ENCODE measurements at places on chromosomes 5 and 9.

- no peak for DNase-seq
Measured at GRCh38 chr9:125547368-125547767, 159.6 kb downstream of the MAPKAP1 start.

GRCh38 chr9:126338945-126339344, 12.3 kb downstream of the MVB12B start:
- no peak for DNase-seq

- no peak for DNase-seq
Measured at GRCh38 chr5:134227776-134228175, 1.9 kb upstream of the PPP2CA start.

DNA sequence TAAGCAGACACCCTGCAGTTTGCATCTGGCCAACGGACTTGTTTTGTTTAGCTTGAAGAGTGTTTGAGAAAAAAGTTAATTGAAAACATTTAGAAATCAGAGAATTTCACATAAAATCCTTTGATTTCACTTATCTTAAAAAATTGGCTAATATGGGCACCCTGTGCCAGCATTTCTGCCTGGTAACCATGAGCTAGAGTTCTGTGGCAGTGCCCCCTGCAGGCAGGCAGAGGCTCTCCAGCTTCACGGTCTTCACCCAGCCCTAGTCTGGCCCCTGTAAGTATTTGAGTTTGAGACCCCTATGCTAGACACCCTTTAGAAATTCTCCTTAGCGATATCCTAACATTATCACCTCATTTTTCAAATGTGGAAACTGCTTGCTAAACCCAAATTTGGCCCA, 18.8 kb upstream of the FANCC start:
- DNase-seq = no peak

DNA sequence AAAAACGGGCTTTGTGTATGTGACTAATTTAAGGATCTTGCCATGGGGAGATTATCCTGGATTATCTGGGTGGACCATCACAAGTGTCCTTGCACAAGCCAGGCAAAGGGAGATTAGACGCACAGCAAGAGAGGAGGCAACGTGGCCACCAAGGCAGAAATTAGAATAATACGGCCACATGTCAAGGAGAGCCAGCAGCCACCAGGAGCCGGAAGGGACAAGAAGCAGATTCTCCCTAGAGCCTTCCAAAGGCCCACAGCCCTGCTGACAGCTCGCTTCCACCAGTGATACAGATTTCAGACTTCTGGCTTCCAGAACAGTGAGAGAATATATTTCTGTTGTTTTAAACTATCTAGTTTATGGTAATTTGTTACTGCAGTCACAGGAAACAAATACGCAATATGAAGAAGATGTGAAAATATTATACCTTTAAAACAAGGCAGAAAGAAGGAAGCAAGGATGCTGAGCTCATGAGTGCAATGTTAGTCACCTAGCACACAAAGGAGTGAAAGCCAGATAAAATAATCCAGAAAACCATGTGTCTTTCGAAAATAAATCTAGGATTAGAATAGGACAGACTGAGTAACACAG, 28.7 kb upstream of the F2RL1 start:
- no peak for DNase-seq

Data from stimulated activated CD4-positive, alpha-beta T cell treated with anti-CD3 and anti-CD28 coated beads, Interleukin-1b, Interleukin-23, amount 100 ng/mL, for 1 hour (primary cell).